Activated CD4-positive, alpha-beta T cell treated with anti-CD3 and anti-CD28 coated beads, Interleukin-2, amount 10 ng/mL, durations not matched to agents 24 days and 14 days (primary cell): ENCODE measurements at places on chromosomes 4 and X. TPM values are rescaled to one million over a fixed set of nuclear protein-coding genes. Genes with fewer than 3 reads are reported as not detected.

GRCh38 chr4:176441594-176441993 is 121.8 kb downstream of the SPCS3 start:
- DNase-seq: no peak

DNA sequence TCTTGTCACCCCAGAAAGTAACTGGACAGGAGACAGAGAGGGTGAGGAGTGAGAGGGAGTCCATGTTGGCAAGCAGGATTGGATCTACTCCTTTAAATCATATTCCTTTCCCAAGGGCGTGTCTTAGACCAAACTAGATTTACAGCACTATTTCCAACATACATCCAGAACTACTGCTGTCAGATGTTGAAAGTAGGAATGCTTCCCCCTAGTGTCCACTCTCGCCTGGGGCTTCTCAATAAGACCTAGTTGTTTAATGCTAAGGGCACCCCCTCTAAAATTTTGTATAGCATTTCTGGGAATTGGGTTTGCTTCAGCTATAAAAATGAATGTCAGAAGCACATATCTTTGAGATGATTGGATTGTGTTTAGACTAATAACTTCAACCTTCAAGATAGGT is 13.3 kb downstream of the OFD1 start:
- DNase-seq: peak; percentile 69

Gene SERPINA7
- not detected in 2 replicates for total RNA-seq

Gene PFKFB1
- total RNA-seq: 0.47 and 0.58 TPM in 2 replicates

DNA sequence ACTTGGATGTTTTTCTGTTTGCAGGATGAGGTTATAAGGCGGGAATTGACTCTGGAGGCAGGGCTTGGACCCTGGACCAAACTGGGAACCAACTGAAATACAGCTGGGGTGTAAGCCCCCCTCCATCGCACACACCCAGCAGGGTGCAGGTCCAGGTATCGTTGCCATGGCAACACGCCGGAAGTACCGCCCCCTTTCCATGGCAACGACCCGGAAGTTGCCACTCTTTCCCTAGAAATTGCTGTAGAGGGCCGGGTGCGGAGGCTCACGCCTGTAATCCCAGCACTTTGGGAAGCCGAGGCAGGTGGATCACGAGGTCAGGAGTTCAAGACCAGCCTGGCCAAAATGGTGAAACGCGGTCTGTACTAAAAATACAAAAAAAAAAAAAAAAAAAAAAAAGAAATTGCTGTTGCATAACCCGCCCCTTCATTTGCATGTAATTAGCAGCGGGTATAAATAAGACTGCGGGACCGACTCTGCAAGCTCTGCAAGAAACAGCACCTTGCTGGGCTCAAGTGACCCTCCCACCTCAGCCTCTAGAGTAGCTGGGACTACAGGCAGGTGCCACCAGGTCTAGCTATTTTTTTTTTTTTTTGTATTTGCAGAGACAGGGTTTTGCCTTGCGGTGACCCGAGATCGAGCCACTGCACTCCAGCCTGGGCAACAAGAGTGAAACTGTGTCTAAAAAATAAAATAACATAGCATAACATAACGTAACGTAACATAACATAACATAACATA is 139.6 kb downstream of the CRLF2 start:
- no peak for DNase-seq

DNA sequence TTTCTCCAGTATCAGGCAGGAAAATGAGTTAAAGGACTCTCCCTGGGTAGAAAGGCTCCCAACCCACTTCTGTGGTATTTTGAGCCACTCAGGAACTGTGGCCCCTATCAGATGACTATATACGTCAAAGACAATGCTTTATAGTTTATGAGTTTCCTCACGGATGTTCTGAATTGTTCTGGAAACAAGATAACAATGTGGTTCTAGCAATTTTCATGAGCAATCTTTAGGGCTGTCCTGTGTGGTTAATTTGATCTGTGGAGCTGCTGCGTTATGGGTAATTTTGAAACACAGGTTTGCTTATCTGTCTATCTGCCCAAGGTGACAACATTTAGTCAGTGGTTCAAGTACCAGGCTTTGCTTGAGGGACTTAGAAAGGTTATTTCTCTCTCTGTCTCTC is 46.7 kb upstream of the IL2 start:
- DNase-seq: peak; percentile 69

Gene P2RY4
- 0.21 and 0.24 TPM in 2 replicates for total RNA-seq

DNA sequence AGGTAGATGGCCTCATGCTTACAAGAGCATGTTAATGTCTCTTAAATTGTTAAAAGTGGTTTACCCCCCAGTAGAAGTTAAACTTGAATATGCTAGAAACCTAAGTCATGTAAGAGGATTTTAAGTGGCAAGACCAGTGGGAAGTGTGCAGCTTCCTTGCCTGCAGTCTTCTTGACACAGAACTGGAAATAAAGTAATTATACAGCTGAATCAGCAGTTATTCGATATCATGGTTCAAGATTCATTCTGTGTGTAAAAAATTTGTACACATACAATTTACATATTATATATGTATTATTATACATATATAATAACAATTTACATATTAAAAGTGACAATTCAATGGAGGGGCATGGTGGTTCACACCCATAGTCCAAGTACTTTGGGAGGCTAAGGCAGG is 24.1 kb downstream of the UGT2B4 start:
- no peak for DNase-seq
